ENCODE measurements at places on chromosomes 2 and 18.

GRCh38 chr2:159249990-159250715, 36.4 kb downstream of the WDSUB1 start:
- no peak for DNase-seq

- peak; percentile 75 for DNase-seq
These were observed 228.6 kb downstream of the SATB2 start for GRCh38 chr2:199228887-199229819.

DNA sequence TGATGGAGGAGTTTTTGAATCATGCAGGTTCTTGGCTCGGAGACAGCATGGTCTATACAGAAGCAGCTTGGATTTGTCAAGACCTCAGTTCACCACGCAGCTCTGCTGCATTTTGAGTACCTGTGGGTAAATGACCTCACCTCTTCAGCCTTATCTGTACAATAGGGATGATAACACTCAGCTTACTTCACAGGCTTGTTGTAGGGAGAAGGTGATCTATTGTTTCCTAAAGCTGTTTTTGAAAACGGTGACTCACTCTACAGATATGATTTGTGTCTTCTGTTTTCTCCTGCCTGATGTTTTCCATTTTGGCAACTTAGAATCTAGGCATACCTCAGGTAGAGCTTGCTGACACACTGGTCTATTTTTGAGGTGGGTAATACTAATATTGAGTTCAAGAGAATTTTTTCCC, 80.3 kb downstream of the FMNL2 start:
- peak; percentile 57 for DNase-seq

DNA sequence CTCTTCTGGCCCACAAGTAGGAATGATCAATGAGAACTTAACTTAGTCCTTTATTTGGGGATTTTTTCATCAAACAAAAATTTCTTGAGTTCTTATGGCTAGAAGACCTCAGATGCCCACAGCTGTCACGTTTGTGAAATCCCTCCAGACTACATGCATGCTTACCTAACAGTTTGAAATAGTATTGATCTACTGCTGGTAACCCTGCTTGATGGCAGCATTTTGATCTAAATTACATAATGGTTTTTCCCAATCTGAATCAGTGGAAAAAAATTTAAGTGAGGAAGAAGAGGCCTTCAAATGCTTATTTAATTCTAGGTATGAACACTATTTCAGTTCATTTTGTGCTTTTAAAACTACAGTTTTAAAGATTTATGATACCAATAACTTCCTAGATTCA, 13.9 kb downstream of the ERMN start:
- DNase-seq, result no peak

DNA sequence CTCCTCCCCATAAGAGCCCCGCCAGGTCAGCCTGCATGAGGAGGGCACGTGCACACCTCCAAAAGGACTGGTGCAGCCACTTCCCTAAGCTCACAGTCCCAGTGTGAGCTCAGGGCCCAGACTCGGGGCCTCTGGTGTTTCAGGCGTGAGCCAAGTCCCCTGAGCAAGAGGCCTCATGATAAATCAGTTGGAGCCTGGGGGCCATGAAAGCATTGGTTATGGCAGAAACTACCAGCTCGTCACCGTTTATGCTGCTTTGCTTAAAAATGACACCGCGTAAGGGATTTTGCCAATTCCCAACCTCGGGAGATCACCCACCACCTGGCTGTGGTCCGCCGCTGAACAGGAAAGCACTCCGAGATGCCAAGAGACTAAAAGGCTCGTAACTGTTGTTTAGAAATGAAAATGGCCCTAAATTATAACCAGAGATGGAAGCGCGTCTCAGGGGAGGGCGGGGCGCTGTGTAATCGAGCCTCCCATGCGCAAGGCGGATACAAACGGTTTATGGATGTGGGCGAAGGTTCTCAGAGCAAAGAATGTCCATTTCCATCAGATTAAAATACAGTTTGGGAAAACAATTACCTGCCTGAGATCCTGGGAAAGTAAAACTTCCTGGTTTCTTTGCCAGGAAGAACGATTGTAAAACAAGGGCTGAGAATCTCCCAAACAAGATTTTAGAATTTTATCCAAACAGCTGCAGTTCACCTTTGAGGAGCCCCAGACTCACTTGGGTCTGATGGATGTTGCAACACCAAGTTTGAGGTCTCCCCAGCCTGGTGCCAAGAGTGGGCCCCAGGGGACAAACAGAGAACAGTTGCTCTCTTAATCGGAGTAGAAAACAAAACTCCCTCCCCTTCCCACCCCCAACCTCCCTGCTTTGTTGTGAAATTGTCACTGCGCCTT, 141.4 kb downstream of the BCL2 start:
- DNase-seq, result no peak

DNA sequence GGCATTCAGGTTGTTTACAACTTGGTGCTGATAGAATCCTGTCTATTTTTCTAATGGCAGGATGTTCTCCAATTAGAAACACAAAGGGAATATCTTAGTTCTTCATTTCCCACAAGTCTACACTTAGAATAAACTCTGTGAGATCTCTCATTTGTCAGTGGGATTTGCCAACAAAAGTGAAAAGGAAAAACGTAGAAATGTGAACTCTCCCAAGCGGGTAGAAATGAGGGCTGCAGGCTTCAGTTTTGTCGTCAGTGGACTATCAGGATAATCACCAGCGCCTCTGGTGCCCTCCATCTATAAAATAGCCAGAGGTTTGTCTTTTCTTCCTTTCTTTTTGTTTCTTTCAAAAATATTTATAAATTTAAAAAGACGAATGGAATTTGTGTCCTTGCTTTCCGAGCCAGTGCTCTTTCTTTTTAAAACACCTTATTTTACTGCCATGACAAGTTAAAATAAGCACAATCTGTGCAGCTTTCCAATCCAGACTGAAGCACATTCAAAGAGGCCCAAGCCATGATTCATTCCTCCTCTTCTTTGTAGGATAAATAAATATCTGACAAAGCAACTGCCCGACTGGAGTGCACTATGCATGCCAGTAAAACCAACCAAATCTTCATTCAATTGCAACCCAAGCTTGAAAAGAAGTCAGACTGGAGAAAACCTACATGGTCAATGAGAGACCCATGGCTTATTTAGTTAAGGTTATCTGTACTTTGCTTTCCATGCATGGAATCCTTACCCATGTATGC, 185.8 kb downstream of the ANKRD44 start:
- DNase-seq, result no peak

DNA sequence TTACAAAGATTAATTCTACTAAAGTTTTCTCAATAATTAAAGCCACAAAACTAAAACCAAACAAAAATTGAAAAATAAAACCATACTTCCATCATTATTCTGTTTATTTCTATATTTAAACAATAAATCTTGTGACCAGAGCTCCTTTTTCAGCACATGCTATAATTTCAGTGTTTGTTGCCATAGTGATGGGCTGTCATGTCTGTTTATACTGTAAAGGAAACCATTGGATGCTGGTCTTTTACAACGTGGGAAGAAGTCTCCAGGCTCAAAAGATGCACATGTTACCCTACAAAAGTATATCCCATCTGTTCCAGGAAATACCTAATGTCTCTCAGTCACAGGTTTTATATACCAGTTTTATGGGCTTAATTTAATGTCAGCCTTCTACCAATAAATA, 100.1 kb upstream of the MC2R start:
- no peak for DNase-seq

DNA sequence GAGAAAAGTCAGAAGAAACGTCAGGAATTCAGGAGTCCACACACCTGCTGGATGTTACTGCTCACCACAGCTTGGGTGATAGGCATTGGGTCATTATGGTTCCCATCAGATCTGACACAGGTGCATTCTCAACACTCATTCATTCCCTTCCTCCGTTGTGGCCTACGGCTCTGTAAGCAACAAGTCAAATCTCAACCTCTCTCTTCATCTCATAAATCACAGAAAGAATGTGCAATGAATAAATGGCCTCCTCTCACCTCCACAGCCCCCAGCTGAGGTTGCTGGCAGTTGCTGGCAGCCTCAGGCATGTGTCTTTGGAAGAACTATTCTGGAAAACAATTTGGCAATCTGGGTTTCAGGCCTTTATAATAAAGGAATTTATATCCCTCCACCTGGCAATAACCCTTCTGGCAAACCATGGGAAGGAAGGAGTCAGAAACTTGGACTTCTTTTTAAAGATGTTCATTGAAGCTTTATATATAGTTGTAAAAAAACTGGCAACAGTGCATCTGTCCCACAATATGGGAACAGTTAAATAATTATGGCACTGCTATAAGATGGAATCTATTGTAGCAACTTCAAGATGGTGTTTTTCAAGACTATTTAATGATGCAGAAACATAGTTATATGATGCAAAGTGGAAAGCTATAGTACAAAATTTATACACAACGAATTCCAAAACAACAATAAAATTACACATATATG, 175.4 kb downstream of the ANAPC1 start:
- no peak for DNase-seq

DNA sequence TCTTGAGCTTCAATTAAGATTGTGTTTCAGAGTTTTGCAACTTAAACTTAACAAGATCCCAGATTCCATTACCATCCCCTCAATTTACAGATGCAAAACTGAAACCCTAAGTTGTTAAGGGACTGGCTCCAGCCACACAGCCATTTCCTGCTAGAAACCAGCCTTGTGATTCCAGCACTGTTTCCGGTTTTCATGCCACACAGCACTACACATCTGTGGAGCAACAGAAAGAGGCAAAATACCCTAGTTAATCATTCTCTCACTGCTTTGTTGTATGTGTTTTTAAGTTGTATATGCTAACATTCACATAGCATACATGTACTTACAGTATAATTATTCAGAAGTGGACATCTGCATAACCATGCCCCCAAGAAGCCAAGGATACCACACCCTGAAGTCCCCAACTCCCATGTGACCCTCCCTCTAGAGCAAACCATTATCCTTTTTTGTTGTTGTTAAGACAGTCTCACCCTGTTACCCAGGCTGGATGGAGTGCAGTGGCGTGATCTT, 87.4 kb downstream of the MYO5B start:
- DNase-seq, result no peak

Measured in SW480 (cell line).